Esophagus muscularis mucosa (tissue), 4 donors: ENCODE measurements at places on chromosomes 11 and 22. TPM values are rescaled to one million over a fixed set of nuclear protein-coding genes. Genes with fewer than 3 reads are reported as not detected.

IGSF9B gene
- total RNA-seq, result 21.7 TPM

MMP11 gene
- total RNA-seq, result 4.6 TPM

MAJIN gene
- total RNA-seq, result not detected

DNA sequence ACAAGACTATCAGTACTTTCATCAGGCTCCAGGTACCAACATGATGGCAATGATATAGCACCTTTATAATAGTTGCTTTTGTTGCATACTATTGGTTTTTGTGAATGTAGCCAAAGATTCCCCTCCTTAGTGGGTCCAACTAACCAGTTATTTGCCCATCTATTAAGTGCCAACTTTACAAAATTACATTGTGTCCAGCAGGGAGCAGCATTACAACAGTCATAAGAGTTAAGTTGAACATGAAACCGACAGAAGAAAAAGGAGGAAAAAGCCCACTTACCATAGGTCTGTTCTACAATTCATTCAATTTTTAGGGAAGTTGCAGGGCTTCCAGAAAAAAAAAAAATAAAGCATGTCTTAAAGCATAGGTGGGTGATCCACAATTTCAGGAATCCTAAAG, 21.6 kb downstream of the IMMP1L start:
- no peaks in the 10 kb centered on the region for H3K36me3 ChIP-seq
- H3K4me3 ChIP-seq, result no peak overlapping the region
- no peak for DNase-seq

- no peaks in the 10 kb centered on the region for H3K27me3 ChIP-seq
- H3K36me3 ChIP-seq, result no peaks in the 10 kb centered on the region
- H3K27ac ChIP-seq, result no peak overlapping the region
- no peak for DNase-seq
- no peak overlapping the region for H3K4me3 ChIP-seq
- no peaks in the 10 kb centered on the region for H3K4me1 ChIP-seq
Observed at GRCh38 chr11:123272565-123272964, 77.5 kb upstream of the CLMP start.

DNA sequence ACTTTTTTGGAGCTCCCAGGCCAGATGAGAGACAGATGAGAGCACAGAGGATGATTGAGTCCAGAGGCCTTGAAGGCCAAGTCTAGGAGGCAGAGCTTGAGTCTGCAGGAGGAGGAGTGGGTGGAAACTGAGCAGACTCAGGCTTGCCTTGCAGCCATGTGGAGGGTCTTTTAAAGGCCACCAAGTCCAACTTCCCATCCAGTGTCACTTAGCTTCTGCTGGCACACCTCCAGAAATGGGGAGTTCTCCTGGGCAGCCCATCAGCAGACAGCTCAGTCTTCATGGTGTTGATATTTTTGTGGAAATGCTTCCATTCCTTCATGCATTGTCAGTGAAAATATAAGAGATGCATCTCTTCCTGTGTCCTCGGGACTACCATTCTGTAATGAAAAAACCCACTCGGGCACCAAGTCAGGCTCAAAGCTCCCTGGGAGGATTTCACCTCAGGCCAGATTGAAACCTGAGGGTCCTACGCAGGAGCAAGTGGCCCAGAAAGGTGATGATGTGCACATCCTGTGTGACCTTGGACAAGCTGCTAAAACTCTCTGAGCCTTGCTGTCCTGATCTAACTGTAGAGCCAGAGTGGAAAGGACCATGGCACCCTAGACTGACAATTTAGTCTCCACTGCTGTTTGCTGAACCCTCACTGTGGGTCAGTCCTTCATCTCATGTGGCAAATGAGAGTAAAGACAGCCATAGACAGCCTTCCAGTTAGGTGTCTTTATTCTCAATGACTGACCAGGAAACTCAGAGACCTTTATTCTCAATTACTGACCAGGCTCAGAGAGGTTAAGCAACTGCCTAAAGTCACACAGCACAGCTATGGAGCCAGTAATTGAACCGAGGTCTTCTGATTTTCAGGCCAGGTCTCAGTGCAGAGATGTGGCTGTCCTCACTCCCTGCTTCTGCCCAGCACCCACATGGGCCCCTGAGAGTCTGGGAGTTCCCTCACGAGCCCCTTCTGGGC, 2.9 kb upstream of the LRRC32 start:
- H3K27me3 ChIP-seq, result no peaks in the 10 kb centered on the region
- peaks cover 34% of the 10 kb centered on the region for H3K4me1 ChIP-seq
- no peaks in the 10 kb centered on the region for H3K36me3 ChIP-seq
- no peak overlapping the region for H3K4me3 ChIP-seq

DNA sequence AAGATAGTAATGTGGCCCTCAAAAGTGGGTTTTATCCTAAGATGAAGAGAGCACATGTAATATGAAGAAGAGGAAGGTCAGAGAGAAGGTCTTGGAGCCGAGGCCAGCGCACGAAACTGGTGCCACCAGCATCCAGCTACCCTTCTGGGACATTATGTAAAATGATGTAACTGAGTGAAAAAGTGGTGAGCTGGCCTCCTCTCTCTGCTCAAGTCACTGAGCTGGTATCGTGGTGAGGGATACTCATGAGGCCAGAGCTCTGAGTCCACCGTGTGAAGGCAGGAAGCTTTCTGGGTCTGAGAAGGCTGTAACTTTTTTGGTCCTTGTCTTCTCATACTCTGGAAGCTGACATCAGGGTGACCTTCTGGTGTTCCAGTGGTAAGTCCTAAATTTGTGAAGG, 25.1 kb downstream of the RNF185 start:
- no peaks in the 10 kb centered on the region for H3K27me3 ChIP-seq
- H3K4me1 ChIP-seq, result peaks cover 3% of the 10 kb centered on the region
- no peak overlapping the region for H3K4me3 ChIP-seq

- H3K4me3 ChIP-seq, result no peak overlapping the region
- H3K27me3 ChIP-seq, result no peaks in the 10 kb centered on the region
- DNase-seq, result no peak
Observed at GRCh38 chr22:40668611-40669411, 10.5 kb upstream of the MCHR1 start.

DNA sequence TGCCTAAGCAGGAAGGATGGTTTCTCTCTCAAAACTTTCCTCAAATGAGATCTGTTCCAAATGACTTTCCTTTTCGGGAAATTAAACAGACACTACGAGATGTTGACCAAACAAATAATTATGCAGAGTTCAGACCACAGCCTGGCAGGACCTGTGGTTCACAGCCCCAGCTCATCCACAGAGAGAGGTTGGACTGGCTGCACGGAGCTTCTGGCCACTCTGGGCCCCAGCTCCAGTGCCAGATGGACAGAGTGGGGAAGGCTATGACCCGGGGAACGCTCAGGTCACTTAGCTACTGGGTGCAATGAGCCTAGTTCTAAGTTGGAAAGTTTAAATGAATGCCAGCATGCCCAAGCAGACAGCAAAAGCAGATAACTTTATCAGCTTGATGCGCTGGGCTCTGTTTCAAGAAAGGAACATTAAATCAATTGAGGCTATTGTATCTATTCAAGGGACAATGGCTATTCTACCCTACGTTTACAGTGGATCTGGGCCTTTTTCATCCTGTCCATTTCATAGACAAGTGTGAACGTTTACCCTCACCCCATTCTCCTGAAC, 155.7 kb upstream of the NARS2 start:
- no peak overlapping the region for H3K27ac ChIP-seq
- H3K27me3 ChIP-seq, result no peaks in the 10 kb centered on the region
- H3K4me1 ChIP-seq, result no peaks in the 10 kb centered on the region
- no peak for DNase-seq

GRCh38 chr11:84675396-84676025, 951.6 kb downstream of the DLG2 start:
- no peaks in the 10 kb centered on the region for H3K27me3 ChIP-seq
- DNase-seq, result no peak
- no peak overlapping the region for H3K27ac ChIP-seq
- peaks cover 6% of the 10 kb centered on the region for H3K4me1 ChIP-seq
- no peak overlapping the region for H3K4me3 ChIP-seq

DNA sequence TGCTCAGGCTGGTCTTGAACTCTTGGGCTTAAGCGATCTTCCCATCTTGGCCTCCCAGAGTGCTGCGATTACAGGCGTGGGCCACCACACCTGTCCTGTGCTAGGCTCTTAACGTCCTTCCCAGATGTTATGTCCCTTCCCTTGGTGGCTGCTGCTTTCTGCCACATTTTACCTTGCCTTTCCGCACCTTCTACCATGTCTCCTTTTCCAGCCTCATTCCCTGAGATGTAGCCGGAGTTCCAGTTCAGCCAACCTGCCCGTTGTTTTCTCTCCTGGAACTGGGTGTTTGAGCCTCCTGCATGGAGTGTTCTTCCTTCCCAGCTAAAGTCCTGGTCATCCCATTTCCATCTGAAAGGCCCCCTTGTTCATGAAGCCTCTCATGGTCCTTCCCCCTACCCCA, 95.3 kb downstream of the PTPRJ start:
- no peaks in the 10 kb centered on the region for H3K27me3 ChIP-seq
- H3K36me3 ChIP-seq, result no peaks in the 10 kb centered on the region
- H3K4me1 ChIP-seq, result peaks cover 5% of the 10 kb centered on the region
- no peak overlapping the region for H3K4me3 ChIP-seq
- no peak overlapping the region for H3K27ac ChIP-seq
- no peak for DNase-seq

DNA sequence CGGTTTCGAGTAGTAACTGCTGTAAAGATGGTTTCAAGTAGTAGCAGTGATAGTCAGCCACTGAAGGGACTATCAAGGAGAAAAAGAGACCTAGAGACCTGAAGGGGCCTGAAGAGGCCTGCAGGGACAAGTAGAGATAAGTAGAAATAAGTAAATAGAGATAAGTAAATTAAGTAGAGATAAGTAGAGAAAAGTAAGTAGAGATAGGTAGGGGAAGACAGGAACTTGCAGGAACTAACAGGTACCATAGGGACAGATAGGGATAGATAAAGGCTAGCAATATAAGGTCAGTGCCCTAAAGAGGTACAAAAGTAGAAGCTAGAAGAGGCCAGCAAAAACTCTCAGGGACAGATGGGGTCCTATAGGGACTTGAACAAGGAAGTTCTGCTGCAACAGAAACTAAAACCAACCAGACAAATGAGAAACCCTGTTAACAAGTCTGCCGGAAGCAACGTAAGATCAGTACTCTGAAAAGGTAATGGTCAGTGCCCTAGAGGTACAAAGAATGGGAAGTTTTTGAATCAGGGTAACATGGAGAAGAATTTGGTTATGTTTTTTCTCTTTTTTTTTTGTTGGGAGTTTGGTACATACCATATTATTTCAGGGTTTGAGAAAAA, 9.6 kb upstream of the SC5D start:
- H3K27ac ChIP-seq, result no peak overlapping the region
- DNase-seq, result no peak
- no peaks in the 10 kb centered on the region for H3K27me3 ChIP-seq
- no peak overlapping the region for H3K4me3 ChIP-seq
